CD4-positive, alpha-beta T cell (primary cell): ENCODE measurements at places on chromosomes 4 and X.

DNA sequence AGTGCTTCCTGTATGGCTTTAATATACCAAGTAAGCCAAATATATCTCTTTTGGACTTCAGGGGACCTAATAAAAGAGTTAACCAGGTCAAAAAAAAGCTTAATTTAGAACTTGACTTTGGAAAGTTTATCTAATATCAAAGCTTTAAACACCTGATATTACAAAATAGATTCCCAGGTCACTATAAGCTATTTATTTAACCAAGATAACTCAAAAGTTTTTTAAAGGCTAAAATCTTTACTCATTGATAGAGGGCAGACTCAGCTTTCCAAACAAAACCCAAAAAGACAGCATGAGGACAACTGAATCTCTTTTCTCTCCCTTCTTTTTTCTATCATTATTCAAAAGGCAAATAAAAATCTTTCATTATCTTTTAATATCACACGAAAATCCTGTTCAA, 19.5 kb downstream of the NUDT11 start:
- no peaks in the 10 kb centered on the region for H3K36me3 ChIP-seq
- H3K27ac ChIP-seq, result no peak overlapping the region
- H3K4me3 ChIP-seq, result no peak overlapping the region
- no peaks in the 10 kb centered on the region for H3K27me3 ChIP-seq
- H3K4me1 ChIP-seq, result no peaks in the 10 kb centered on the region

GRCh38 chr4:179325181-179325580, 1882.9 kb upstream of the AGA start:
- no peak overlapping the region for H3K4me3 ChIP-seq
- H3K27ac ChIP-seq, result no peak overlapping the region
- DNase-seq, result no peak

GRCh38 chr4:122584519-122584918, 36.3 kb downstream of the IL21 start:
- no peak overlapping the region for H3K27ac ChIP-seq
- no peaks in the 10 kb centered on the region for H3K36me3 ChIP-seq
- DNase-seq, result no peak
- H3K4me1 ChIP-seq, result peaks cover 10% of the 10 kb centered on the region
- no peak overlapping the region for H3K4me3 ChIP-seq

- H3K27me3 ChIP-seq, result no peaks in the 10 kb centered on the region
- no peaks in the 10 kb centered on the region for H3K36me3 ChIP-seq
- no peak overlapping the region for H3K4me3 ChIP-seq
- no peak for DNase-seq
- H3K4me1 ChIP-seq, result no peaks in the 10 kb centered on the region
Measured at GRCh38 chr4:59759082-59759825, 1440.9 kb upstream of the ADGRL3 start.

GRCh38 chr4:80539190-80539589, 203.7 kb downstream of the CFAP299 start:
- no peak overlapping the region for H3K4me3 ChIP-seq
- no peaks in the 10 kb centered on the region for H3K36me3 ChIP-seq
- H3K4me1 ChIP-seq, result no peaks in the 10 kb centered on the region
- no peak for DNase-seq
- no peak overlapping the region for H3K27ac ChIP-seq

GRCh38 chrX:69050051-69050765, 115.0 kb downstream of the PJA1 start:
- DNase-seq, result no peak
- H3K27ac ChIP-seq, result no peak overlapping the region
- H3K36me3 ChIP-seq, result no peaks in the 10 kb centered on the region
- H3K4me1 ChIP-seq, result no peaks in the 10 kb centered on the region

GRCh38 chr4:40150932-40151331, 45.9 kb upstream of the RHOH start:
- no peak for DNase-seq
- H3K27me3 ChIP-seq, result no peaks in the 10 kb centered on the region
- H3K27ac ChIP-seq, result no peak overlapping the region
- H3K4me3 ChIP-seq, result no peak overlapping the region
- peaks cover 2% of the 10 kb centered on the region for H3K4me1 ChIP-seq
- no peaks in the 10 kb centered on the region for H3K36me3 ChIP-seq

GRCh38 chr4:156419080-156419685, 465.5 kb upstream of the CTSO start:
- H3K4me3 ChIP-seq, result no peak overlapping the region
- H3K36me3 ChIP-seq, result no peaks in the 10 kb centered on the region
- no peak for DNase-seq
- no peaks in the 10 kb centered on the region for H3K27me3 ChIP-seq

DNA sequence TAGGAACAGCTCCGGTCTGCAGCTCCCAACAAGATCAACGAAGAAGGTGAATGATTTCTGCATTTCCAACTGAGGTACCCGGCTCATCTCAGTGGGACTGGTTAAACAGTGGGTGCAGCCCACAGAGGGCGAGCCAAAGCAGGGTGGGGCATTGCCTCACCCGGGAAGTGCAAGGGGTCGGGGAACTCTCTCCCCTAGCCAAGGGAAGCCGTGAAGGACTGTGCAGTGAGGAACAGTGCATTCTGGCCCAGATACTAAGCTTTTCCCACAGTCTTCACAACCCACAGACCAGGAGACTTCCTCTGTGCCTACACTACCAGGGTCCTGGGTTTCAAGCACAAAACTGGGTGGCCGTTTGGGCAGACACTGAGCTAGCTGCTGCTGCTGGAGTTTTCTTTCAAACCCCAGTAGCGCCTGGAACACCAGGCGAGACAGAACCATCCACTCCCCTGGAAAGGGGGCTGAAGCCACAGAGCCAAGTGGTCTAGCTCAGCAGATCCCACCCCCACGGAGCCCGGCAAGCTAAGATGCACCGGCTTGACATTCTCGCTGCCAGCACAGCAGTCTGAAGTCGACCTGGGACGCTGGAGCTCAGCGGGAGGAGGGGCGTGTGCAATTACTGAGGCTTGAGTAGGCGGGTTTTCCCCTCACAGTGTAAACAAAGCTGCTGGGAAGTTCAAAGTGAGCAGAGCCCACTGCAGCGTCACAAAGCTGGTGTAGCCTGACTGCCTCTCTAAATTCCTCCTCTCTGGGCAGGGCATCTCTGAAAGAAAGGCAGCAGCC, 84.6 kb downstream of the THOC2 start:
- no peaks in the 10 kb centered on the region for H3K27me3 ChIP-seq
- H3K4me1 ChIP-seq, result peaks cover 8% of the 10 kb centered on the region
- peak; percentile 48 for DNase-seq
- no peak overlapping the region for H3K27ac ChIP-seq

DNA sequence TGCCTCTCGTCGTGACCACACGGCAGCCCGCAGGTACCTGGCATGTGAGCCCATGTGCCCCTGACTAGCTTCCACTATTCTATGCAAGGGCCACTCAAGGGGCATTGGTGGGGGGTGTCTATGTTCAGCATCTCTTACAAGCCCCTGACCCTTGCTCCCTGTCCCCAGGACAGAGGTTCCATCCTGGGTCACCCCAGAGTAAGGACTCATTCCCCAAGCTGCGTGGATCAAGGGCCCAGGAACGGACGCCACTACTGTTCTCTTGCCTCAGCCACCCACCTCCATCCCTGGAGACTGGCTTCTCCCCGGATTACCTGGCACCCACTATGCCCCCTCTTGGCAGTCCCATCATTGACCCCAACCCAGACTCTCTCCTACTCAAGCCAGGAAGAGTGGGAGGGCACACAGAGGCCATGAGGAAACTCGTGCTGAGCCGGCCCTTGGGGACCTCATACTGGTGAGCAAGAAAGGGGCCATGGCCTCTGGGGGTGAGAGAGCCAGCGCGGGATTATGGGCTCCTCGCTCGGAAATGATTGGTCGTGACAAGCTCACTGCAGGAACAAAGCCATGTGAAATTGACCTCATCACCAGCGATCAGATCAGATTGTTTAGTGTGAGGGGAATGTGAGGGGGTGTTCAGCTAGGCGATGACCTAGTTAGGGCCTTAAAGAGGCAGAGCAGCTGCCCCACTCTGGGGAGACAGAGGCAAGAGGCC, 50.1 kb upstream of the PJA1 start:
- H3K27me3 ChIP-seq, result no peaks in the 10 kb centered on the region
- DNase-seq, result no peak
- no peaks in the 10 kb centered on the region for H3K36me3 ChIP-seq
- H3K4me3 ChIP-seq, result no peak overlapping the region

GRCh38 chr4:138643827-138644226, 371.8 kb upstream of the NOCT start:
- no peaks in the 10 kb centered on the region for H3K27me3 ChIP-seq
- H3K27ac ChIP-seq, result no peak overlapping the region
- no peaks in the 10 kb centered on the region for H3K4me1 ChIP-seq
- DNase-seq, result no peak

DNA sequence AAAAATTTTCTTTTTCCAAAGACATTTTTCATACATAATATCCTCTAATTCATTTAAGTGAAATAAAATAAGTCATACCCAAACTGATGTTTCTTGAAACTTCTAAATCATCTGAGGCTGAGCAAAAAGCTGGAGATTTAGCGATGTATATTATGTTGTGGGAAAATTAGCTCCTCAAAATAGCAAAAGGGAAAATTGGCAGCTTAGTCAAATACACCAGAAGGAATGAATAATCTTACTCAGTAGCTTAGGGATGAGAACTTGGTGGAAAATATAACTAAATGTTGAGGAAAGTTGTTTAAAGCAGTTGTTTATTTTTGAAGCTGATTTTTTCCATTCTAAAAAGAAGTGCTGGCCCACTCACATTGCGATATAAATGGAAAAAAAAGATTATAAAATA, 40.9 kb downstream of the GABRA4 start:
- H3K27ac ChIP-seq, result no peak overlapping the region
- no peak for DNase-seq
- H3K36me3 ChIP-seq, result no peaks in the 10 kb centered on the region
- H3K4me1 ChIP-seq, result no peaks in the 10 kb centered on the region
- H3K27me3 ChIP-seq, result no peaks in the 10 kb centered on the region

DNA sequence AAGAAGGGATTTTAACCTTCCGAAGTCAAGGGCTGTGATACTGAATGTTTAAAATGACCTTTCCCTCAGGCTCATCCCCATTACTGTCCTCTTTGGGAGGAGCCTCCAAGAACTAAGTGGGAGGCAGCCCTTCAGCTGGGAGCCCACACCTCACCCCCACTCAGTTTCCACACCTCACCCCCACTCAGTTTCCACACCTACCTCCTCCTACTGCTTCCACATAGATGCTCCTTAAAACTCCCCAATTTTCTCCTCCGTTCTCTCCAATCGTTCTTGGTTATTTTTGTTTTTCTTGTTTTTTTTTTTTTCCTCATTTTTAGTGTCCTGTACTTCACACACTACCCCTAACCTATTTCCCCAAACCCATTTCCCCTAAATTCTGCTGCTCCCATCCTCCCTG, 31.6 kb upstream of the ANXA3 start:
- H3K4me3 ChIP-seq, result no peak overlapping the region
- no peaks in the 10 kb centered on the region for H3K4me1 ChIP-seq
- H3K36me3 ChIP-seq, result no peaks in the 10 kb centered on the region
- no peak for DNase-seq
- no peak overlapping the region for H3K27ac ChIP-seq

DNA sequence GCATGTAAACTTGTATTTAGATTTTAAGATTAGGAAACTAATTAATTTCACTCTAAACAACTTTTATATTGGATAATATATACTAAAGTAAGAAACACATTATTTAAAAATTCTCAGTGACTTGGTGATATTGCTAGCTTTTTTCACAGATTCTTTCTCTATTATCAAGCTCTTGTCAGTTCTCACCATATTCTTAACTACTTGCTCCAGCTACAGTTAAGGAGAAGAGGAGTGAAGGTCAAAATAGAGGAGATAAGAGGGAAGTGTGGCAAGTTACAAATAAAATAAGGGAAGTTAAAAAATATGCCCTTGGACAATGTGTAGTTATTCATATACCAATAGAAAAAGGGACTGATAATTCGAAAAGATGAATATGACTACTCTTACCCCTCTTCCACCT, 34.7 kb upstream of the NAF1 start:
- DNase-seq, result no peak
- H3K27ac ChIP-seq, result no peak overlapping the region
- H3K4me1 ChIP-seq, result no peaks in the 10 kb centered on the region
- no peak overlapping the region for H3K4me3 ChIP-seq

GRCh38 chr4:119471259-119471658, 149.3 kb upstream of the FABP2 start:
- peaks cover 40% of the 10 kb centered on the region for H3K36me3 ChIP-seq
- no peaks in the 10 kb centered on the region for H3K4me1 ChIP-seq
- no peak for DNase-seq

DNA sequence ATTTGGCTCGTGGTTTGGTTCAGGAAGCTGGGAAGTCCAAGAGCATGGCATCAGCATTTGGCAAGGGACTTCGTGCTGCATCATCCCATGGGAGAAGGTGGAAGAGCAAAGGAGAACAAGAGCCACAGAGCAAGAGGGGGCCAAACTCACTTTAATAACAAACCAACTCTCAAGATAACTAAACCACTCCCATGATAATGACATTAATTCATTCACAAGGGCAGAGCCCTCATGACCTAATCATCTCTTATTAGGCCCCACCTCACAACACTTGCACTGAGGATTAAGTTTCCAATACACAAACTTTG, 113.4 kb upstream of the ATXN3L start:
- H3K36me3 ChIP-seq, result no peaks in the 10 kb centered on the region
- DNase-seq, result no peak
- no peaks in the 10 kb centered on the region for H3K4me1 ChIP-seq

DNA sequence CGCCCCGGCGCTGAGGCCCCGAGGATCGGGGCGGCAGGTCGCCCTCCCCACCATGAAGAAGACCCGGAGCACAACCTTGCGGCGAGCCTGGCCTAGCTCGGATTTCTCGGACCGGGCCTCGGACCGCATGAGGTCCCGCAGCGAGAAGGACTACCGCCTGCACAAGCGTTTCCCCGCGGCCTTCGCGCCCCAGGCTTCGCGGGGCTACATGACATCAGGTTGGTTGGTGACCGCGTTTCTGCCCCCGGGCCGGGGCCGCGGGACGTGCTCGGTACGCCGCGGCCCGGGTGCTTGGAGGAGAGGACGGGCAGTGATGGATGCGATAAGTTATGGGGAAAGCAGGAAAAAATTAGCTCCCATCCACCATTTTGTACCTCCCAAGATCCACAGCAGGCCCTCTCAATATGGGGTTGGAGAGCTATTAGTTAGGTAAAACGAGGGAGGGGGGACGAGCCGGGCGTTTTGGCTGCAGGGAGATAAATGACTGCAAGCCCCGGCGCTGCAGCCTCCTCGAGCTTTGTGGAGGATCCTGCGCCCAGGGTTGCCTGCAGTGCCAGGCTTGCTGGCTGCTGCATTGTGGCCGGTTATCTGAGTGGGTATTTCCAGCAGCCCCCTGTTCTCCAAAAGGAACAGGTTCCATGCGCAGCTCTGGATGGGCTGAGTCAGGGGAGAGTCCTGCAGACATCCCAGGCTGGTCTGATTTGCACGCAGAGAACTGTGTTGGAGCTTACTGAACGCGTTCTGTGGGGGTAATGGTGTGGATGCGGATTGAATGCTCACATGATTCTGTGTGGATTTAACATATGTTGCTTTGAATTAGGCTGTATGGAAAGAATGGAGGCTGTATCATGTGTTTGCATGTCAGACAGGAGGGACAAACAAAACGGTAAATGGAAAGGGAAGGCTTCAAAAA, 1.9 kb downstream of the STOX2 start:
- H3K27me3 ChIP-seq, result peaks cover 20% of the 10 kb centered on the region
- DNase-seq, result no peak
- no peak overlapping the region for H3K27ac ChIP-seq
- H3K4me1 ChIP-seq, result peaks cover 16% of the 10 kb centered on the region
